Stimulated activated CD8-positive, alpha-beta memory T cell treated with anti-CD3 and anti-CD28 coated beads, Interleukin-4, amount 100 ng/mL, for 1 hour (primary cell): ENCODE measurements at places on chromosomes 6 and 20.

GRCh38 chr6:108531332-108531731 lies 29.4 kb upstream of the FOXO3 start:
- no peak for DNase-seq

GRCh38 chr6:100730001-100730980 lies 150.8 kb downstream of the ASCC3 start:
- DNase-seq, result no peak

GRCh38 chr6:30712441-30712945 lies 4.6 kb downstream of the MDC1 start:
- DNase-seq, result no peak

DNA sequence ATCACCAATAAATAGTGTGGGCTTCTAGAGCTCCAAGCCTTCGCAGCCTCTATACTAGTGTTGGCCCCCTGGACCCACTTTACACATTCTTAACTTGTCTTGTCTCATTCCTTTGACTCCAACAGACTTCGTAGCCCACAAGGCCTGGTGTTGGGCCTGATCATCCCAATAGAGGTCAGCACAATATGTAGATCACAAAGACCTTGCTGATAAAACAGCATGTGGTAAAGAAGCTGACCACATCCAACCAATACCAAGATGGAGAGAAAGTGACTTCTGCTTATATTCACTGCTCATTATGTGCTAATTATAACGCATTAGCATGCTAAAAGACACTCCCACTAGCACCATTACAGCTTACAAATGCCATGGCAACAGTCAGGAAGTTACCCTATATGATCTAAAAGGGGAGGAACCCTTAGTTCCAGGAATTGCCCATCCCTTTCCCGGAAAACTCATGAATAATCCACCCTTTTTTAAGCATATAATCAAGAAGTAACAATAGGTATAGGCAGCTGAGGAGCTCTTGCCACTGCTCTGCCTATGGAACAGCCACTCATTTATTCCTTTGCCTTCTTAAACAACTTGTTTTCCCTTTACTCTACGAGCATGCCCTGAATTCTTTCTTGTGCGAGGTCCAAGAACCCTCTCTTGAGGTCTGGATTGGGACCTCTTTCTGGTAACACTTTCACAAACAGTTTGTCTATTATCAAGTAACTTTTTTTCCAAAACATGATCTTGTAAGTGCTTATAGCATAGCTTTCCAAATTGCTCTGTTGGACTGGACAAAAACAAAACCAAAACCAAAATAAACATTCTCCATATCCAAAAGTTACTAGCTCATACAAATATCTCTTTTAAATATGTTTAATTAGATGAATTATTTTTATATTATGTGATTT lies 54.6 kb upstream of the ECHDC1 start:
- DNase-seq, result no peak

DNA sequence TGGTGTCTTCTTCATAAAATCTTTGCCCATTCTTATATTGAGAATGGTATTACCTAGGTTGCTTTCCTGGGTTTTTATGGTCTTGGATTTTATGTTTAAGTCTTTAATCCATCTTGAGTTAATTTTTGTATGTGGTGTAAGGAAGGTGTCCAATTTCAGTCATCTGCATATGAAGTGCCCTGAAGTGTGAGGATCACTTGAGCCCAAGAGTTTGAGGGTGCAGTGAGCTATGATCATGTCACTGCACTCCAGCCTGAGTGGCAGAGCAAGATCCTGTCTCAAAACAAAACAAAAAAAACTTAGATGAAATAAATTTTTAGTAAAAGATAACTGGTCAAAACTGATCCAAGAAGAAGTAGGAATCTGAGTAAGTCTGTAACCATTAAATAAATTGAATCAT lies 215.4 kb downstream of the TBC1D7 start:
- no peak for DNase-seq

DNA sequence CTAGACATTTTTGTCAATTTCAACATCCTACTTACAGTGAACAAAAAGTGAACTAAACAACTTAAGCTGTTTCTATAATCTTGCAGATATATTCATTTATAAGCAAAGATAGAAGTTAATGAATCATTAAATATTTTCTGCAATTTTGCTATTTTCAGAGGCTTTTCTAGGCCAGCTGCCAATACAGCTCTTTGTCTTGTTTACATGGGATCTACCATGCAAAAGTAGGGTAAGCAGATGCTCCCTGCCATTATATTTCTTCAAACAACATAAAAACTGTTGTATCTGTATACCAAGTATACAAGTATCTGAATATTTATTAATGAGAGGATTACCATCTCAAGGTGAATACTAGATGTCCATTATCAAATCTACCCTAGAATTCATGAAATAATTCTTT lies 15.4 kb downstream of the PNISR start:
- no peak for DNase-seq

- no peak for DNase-seq
These were observed 122.9 kb downstream of the FAM120B start for GRCh38 chr6:170429450-170429849.

GRCh38 chr6:108442770-108443520 lies 117.8 kb upstream of the FOXO3 start:
- DNase-seq, result no peak

DNA sequence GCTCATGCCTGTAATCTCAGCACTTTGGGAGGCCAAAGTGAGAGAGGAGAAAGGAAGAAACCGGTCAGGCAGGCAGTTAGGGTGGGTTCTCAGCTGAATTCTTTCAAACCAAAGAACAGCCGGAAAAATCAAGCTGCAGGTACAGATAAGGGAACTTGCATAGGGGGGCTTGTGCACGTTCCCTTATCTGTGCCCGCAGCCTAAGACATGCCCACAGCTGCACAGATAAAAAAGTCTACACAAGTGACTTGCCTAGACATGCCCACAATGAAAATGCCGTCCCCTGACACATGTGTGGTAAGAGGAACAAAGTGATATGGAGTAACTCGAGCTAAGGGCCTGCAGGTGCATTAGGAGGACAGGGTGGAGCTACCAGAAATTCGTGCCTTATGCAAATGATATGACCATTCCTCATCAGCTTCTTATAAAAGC lies 175.8 kb upstream of the SALL4 start:
- no peak for DNase-seq

GRCh38 chr20:15831201-15831600 lies 742.0 kb downstream of the KIF16B start:
- no peak for DNase-seq

DNA sequence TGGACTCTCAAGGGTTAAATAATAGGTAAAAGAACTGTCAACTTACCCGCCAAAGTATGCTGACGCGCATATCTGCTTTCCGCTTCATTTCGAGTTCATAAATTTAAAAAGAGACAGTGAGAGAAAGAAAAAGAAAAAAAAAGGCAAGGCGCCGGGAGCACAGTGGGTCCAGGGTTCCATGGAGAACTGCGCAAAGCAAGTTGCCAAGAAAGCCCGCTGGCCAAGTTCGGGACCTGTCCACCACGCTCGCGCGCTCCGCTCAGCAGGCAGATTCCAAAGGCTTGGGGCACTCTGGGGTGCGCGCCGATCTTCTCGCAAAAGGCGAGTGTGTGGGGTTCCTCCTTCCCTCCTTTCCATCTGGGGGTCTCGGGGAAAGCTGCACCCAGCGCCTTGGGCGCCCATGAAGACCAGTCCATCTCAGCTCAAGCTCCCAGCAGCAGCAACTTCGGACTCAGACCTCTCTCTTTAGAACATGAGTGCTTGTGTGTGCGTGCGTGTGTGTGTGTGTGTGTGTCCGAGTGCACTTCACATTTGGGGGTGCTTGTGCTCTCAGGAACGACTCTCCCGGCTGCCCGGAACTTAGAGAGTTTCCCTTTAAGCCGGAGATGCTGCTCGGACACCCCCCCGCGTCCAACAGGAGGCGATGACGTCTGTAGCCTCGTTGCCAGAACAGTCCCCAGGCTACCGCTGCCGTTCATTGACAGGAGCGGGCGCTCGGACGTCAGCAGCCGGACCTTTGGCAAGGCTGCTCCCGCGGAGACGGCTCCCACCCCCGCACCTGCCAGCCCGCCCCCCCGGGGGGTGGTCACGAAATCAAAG lies 180.0 kb downstream of the TBXT start:
- no peak for DNase-seq

DNA sequence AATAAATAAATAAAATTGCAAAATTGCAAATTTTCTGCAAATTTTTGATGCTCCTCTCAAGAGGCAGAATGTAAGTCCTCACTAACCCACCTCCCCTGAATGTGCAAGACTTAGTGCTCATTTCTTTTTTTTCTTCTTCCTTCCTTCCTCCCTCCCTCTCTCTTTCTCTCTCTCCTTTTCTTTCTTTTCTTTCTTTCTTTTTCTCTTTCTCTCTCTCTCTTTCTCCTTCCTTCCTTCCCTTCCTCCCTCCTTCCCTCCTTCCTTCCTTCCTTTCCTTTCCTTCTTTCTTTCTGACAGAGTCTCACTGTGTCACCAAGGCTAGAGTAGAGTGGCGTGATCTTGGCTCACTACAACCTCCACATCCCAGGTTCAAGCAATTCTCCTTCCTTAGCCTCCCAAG lies 60.1 kb downstream of the ZNF217 start:
- no peak for DNase-seq

DNA sequence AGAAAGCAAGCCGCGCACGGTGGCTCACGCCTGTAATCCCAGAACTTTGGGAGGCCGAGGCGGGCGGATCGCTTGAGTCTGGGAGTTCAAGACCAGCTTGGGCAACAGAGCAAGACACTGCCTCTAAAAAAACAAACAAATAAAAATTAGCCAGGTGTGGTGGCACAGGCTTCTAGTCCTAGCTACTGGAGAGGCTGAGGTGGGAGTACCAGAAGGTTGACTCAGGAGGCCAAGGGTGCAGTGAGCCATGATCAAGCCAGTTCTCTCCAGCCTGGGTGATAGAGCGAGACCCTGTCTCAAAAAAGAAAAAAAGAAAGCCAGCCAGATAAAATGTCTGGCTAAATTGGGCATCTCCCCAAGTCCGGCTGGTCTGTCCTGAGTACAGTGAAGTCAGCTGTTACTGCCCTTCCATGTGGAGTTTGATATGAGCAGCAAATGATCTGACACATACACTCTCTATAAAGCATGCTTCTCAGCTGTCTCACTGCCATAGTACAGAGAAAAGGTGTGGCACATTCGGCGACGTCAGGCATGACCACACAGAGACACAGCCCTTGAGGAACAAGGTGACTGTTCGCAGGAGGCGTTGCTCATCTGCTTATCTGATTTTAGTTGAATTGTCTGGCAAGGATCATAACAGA lies 13.0 kb downstream of the CD83 start:
- no peak for DNase-seq

DNA sequence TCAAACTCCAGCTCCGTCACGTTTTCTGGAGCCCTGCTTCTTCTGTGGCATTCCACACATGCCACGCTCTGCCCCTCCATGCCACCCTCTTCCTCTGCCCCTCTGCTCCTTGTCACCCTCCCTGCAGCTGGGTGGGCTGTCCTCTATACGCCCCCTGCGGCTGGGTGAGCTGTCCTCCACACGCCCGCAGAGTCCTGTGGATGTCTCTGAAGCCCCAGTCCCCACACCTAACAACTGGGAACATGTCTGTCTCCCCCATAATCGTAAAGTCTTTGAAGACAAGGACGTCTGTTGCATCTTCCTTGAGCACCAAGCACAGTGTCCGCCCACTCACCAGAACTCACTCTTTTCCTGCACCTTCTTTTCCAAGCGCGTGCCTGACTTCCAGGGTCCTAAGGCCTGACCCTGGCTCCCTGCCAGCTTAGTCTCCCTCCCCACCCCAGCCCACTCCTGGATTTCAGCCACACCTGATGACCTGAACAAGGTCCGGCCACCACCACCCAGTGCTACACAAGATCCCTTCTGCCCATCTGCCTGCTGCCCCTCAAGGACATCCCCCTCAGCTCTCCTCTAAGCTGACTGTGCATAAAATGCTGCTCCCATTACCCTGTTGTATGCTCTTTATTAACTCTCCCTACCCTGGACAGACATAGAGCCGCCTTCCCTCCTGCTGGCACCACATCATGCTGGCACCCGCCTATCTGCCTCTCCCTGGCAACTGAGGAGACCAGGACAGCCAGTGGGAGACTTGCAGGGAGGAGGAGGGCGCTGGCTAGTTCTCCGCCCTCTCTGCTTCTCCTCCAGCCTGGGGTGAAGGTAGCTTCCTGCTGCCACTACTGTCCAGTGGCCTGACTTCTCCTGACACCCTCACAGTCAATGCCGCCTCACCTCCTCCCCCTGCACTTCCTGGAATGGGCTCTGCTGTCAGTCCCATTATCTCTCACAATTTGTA lies 10.7 kb upstream of the PRR18 start:
- no peak for DNase-seq

GRCh38 chr6:36443471-36444428 lies 950 bp downstream of the KCTD20 start:
- no peak for DNase-seq

DNA sequence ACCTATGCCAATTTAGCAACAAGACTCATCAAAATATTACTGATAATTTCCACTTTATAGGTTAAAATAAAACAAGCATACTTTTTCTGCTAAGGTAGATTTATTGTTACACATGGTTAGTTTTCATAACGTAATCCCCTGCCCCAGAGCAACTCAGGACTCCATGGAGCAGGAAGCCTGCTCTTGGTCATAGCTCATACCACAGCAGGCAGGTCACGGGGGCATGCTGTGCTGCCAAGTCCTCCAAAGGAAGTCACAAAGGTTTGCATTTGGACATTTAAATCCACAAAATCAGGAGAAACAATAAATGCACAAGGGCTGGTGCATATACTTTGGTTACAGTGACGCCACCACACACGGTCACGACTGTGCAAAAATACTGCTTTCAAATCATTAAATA lies 12.5 kb downstream of the GZF1 start:
- no peak for DNase-seq

DNA sequence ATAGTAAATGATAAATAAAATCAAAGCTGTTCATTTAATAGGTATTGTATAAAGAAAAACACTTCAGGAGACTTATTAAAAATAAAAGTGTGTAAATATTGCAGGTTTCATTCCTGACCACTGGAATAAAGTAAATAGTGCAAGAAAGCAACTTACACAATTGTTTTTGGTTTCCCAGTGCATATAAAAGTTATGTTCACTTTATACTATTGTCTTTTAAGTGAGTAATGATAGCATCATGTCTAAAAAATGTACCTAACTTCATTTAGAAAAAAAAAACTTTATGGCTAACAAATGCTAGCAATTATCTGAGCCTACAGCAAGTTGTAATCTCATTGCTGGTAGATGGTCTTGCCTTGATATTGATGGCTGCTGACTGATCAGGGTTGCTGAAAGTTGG lies 726.6 kb upstream of the POU3F2 start:
- DNase-seq, result no peak

GRCh38 chr6:80618953-80619352 lies 512.5 kb downstream of the BCKDHB start:
- DNase-seq, result no peak

DNA sequence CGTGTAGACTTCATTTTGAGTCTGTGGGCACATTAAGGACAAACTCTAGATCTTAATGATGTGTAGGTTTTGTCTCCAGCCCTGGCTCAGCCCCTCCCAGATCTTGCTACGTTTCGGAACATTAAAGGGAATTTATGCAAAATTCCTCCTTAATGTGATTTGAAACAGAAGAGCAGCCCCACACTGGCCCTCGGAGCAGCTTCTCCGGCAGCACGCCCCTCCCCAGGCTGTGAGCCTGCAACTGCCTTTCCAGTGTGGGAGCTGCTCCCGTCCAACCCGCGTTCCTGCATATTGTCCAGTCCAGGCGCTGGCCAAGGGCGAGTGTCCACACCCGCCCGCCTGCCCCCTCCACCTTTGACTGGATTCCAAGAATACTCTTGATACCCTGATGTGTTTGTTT lies 257.2 kb downstream of the TAF4 start:
- no peak for DNase-seq
